Activated gamma-delta T cell treated with Interleukin-2 at 50 U/mL for 16 hours (primary cell): ENCODE measurements at places on chromosomes 5 and 9.

DNA sequence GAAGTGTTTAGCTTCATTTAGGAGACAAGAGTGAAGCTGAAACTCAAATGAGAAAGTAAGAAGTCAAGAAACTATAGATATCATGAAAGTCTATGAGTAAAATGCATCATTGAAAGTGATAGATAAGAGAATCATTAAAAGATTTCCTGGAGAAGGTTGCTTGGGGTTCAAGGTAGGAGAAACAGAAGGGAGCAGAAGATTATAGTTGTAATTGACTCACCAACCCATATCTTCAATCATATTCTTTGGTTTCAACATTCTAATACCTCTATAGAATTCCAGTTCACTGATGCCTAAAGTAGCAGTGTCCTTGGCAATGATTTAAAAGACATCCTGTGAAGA lies 365.7 kb upstream of the RIOK2 start:
- DNase-seq = no peak

DNA sequence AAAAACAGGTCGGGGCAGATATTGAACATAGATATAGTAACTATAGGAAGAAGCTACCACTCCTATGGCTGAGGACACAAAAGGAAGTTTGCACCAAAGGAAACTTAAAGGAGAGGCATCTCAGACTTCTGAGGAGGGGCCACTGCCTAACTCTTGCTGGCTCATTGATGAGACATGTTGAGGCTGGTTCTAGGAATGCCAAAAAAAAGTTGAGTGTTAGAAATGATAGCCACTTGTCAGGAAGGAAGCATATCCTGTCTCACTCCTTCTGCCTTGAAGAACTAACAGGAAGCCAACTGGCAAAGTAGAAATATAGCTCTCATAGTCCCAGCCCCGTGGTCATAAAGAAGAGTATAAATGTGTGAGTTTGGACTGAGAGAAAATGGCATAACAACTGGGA lies 23.3 kb upstream of the STOM start:
- DNase-seq = no peak

GRCh38 chr9:4661165-4661564 lies 929 bp upstream of the PLPP6 start:
- DNase-seq = no peak

- no peak for DNase-seq
Measured at GRCh38 chr9:89615661-89616060, 10.8 kb downstream of the GADD45G start.

DNA sequence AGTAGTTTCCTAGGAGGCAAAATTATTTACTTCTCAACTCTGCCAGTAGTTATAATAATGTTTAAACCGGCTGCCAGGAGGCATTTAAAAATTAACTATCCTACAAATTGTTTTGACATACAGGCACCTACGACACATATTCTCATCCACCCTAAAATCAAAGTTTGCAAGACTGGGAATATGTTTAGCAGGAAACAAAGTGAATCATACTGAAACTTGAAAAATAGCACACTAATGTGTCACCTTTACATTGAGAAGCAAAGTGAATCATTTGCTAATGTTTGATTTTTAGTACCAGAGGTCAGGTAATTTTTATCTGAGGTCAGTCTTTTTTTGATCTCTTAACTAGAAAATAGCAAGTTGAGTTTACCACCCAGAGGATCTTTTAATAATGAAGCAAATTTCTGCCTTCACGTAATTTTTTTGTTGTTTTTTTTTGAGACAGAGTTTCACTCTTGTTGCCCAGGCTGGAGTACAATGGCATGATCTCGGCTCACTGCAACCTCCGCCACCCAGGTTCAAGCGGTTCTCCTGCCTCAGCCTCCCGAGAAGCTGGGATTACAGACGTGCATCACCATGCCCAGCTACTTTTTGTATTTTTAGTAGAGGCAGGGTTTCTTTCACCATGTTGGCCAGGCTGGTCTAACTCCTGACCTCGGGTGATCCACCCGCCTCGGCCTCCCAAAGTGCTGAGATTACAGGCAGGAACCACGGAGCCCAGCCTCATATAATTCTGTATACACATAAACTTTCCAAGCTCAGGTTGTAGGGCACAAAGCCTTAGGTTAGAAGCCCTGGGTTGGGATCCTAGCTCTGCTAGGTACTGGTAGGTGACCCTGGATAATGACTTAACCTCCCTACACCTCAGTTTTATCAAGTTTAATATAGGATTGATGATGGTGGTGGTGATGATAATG lies 124.3 kb downstream of the UGCG start:
- DNase-seq = no peak

GRCh38 chr9:89207026-89207425 lies 28.4 kb upstream of the SHC3 start:
- no peak for DNase-seq

DNA sequence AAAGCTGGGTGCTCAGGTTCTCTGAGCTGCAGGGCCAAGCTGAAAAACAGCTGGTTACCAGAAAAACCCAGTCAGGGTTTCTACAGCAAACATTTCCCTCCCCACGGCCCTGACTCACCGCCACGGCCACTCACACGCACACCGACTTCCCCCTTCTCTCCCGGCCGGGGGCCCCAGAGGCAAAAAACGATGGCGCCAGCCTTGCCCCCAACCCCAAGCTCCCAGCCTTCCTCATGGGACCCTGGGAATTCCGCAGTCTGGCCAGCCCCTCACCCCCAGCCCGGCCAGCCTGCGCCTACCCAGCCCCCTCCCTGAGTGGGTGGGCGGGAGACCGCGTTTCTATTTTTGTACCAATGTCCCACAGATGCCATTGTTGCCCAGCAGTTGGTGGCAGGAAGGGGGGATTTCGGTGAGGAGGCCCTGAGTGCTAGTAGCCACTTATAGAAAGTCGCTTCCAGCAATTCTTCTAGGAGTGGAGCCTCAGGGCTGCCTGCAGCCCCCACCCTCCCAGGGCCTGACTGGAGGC lies 18.4 kb downstream of the ENG start:
- no peak for DNase-seq

DNA sequence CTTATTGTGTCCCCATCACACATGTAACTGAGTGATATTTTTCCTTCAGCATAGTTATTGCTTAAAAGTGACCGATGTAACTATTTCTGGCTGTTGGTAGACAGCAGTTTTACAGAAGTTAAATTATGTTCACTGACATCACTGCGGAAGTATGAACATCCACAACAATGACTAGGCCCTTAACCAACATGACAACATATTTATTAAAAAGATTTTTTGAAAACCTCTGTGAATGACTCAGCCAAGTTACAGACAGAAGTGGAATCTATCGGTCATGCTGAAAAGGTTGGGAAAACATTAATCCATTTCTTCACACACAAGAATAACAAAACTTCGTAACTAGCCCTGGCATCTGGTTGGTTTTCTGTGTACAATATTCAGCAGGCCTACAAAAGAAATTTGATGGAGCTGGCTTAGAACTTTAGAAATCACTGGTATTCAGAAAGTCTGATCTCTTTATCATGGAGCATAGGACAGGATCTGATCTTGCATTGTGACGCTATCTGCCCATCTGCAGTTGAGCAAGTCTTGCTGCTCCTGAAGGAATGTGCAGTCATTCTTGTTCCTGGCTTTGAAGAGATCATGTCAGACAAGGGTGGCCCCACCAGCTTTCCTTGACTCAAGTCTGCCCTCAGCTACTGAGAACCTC lies 6.5 kb downstream of the GLIS3 start:
- no peak for DNase-seq

GRCh38 chr9:111873901-111874300 lies 22.7 kb upstream of the UGCG start:
- no peak for DNase-seq

DNA sequence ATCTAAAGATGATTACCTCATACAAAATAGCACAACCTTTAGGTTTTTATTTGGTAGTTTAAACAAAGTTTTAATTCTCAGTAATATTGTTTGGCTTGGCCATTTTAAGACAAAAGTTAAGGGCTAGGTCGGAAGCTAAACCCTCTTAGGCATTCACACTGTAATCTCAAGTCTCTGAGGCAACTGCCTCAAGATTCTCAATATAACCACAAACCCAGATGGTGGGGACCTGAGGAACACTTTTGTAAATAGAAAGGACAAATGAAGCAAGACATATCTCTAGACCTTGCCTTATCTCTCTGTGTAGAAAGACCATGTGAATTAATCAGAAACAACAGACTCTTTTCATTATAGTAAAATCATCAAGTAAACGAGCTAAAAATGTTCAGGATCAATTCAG lies 500.2 kb upstream of the CDH6 start:
- DNase-seq = no peak
